Amniotic epithelial cell (primary cell): ENCODE measurements at places on chromosomes 16 and 17.

GRCh38 chr16:68362947-68363657 is 52.3 kb downstream of the PRMT7 start:
- DNase-seq: no peak

DNA sequence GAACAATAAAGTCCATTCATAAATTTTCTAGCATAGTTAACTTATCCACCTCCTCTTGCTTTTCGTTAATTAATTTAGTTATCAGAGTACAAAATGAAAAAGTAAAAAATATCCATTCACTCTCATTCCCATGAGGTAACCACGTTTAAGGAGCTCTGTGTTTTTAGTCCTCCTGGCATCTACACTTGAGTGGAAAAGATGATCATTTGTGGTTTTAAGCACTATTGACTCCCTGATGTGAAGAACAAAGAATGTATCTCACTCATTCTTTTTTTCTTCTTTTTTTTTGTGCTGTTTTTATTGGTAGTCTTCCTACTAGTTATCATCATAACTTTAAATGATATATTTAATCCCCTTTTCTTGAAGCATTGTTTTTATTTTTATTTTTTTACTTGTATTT is 26.1 kb downstream of the QPRT start:
- DNase-seq: no peak

GRCh38 chr17:74424657-74425056 is 7.2 kb upstream of the GPRC5C start:
- no peak for DNase-seq

DNA sequence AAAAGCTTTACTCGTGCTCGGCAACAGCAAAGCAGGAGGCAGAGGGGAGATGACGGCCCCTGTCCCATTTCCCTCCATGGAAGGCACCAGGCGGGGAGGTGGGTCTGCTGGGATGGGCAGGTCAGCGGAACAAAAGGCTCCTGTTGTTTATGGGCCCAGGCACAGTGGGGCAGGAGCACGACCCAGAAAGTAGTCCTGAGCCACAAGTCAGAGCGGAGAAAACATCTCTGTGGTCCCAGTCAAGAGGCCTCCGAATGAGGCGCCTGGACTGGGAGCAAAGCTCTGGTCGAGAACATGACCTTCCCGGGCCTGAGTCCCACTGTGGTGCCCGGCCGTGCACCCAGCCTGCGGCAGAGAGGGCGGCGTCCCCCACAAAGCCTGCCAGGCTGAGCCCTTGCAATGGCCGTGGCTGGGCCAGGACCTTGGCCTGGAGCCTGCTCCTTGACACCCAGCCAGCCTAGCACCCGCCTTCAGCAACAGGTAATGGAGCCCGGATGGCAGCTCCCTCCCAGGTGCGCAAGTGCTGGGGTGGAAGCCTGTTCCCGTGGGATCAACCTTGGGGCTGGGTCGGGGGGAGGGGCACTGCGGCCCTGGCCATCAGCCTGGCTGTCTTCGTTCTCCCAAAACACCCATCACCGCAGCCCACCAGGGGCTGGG is 3.6 kb downstream of the RFNG start:
- DNase-seq: no peak

DNA sequence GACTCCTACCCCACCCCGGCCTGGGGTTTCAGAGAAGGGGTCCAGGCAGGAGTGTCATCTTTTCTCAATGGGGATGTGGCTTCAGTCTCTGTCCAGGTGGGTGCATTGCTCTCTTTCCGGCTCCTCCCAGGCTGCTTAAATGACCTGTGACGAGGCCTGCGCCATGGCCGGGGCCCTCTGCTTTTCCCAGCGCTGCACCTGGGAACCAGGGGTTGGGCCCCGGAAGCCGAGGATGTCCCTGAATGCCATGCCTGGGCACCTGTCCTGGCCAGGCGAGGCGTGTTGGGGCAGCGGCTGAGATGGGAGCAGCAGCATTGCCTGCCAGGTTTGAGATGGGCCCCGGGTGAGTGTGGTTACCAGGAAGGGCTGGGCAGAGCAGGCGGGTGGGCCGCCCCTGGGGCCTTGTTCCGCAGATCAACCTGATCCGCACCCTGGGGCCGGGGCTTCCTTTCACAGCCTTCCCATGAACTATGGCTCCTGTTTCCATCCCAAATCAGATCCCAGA is 147.4 kb downstream of the SEC14L1 start:
- no peak for DNase-seq

GRCh38 chr17:47427985-47428384 is 102.9 kb upstream of the NPEPPS start:
- no peak for DNase-seq
